CD4-positive, alpha-beta T cell treated with Interleukin-10 for 1 hour (primary cell): ENCODE measurements at places on chromosomes 16 and 17.

GRCh38 chr17:54944796-54945195 is 23.7 kb downstream of the COX11 start:
- DNase-seq: no peak

- DNase-seq: peak; percentile 51
These were observed 5.8 kb upstream of the CBX4 start for GRCh38 chr17:79844869-79845600.

- no peak for DNase-seq
These were observed 968 bp downstream of the RIPOR1 start for GRCh38 chr16:67529582-67530012.

GRCh38 chr16:30983898-30984610 is 953 bp upstream of the HSD3B7 start:
- no peak for DNase-seq

DNA sequence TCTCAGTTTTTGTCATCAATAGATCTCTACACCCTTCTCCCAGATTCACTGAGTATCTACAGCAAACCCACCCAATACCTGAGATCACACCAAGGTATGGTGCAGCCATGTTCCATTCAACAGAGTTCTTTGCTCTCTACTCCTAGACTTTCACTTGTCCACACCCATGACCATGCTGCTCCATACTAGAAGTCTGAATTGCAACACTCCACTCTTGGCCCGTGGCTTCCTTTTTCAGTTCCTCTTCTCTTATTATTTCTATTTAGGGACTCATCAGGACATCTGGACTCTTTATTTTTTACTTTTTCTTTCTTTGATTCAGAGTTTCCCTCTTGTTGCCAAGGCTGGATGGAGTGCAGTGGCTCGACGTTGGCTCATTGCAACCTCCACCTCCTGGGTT is 37.1 kb downstream of the YWHAE start:
- DNase-seq: no peak

GRCh38 chr16:30688701-30689100 is 10.3 kb upstream of the SRCAP start:
- DNase-seq: no peak

DNA sequence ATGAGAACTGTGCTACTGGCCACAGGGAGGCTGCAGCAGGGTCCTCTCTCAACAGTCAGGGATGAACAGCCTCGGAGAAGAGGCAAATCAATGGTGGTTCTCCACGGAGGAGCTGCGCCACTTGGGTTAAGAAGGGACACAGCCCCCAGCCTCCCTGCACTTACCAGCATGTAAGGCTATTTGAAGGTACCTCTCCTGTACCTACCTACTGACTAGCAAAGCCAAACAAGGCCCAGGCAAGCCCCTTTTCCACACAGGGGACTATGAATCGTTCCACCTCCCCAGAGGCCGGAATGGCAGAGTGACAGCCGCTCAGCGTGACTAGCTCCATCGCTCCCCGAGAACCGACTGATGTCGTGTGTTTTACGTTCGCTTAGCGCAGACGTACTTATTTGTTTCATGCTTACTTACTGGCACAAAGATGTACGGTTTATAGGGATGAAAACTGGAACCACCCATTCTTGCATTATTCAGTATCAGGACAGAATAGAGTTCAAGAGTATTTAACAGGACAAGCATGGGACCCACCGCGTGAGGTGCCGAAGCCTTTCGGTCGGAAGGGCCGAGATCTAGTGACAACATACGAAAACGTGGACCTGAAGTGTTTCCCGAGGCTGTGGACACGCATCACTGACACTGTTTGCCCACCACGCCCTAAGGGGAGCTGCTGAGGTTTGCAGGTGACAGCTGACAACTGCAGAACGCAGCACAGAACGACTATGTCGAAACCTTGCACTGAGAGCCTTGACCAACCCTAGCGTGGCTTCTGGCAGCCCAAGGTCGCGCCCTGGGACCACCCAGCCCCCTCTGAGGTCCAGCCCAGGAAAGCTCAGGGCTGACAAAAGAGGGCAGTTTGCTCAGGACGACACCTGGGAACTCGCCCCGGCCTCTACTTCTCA is 1.0 kb downstream of the TEPSIN start:
- no peak for DNase-seq

- no peak for DNase-seq
These were observed 545.1 kb upstream of the C16orf82 start for GRCh38 chr16:26521626-26522025.

GRCh38 chr17:50955667-50956120 is 89.5 kb upstream of the TOB1 start:
- DNase-seq: no peak

- peak; percentile 4 for DNase-seq
These were observed 63.3 kb upstream of the HSBP1 start for GRCh38 chr16:83744441-83744981.

DNA sequence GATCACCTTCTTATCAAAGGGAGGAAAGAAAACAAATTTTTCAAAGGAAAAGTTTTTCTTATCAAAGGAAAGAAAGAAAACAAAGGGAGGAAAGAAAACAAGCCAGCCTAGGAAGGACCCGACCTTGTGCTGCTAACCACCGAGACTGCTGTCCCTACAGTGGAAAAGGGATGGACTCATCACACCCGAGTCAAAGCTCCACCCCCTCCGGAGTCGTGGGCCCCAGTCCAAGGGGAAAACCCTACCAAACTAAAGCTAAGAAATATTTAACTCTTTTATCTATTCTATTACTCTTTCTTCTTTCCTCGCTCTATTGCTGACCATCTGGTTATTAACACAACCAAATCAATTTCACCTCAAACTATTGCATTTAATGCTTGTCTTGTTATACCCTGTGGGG is 6.1 kb upstream of the ENDOV start:
- no peak for DNase-seq

- DNase-seq: no peak
These were observed 6.2 kb upstream of the BCAS3 start for GRCh38 chr17:60671482-60671881.

DNA sequence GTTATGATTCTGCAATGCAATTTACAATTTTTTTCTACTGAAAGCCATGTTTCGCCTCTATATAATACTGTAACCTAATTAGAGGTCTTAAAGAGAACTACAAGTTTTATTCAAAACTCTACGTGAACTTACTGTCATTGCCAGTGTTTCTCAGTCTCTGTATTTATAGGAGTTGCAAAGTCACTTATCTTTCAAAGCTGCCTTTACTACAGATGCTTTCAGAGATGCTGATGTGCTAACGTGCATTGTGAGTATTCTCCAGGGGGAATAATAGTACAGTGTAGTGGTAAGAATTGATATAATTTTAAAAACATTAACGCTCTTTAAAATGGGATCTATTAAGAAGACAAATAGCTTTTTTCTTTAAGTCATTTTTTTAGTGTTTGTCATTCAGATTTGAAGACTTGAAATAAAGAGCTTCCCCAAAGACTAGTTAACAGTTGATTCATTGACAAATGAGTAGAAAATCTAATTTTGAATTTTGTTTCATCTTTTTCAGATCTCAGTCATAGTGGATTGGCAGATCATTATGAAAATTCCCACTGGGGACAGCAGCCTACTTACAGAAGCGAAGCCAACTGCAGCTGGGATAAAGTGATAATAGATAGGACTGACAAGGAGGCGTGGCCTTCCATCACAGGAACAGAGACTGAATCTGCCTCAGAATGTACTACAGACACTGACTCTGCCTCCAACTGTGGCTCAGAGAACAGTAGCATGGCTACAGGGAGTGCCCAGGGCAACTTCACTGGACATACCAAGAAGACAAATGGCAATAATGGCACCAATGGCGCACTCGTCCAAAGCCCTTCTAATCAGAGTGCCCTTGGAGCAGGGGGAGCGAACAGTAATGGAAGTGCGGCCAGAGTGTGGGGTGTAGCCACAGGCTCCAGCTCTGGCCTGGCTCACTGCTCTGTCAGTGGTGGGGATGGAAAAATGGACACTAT is 79.9 kb downstream of the TMC6 start:
- DNase-seq: no peak

GRCh38 chr16:66001432-66001831 is 365.1 kb upstream of the CDH5 start:
- DNase-seq: no peak

- DNase-seq: no peak
These were observed 867.2 kb downstream of the CDH11 start for GRCh38 chr16:64254443-64255367.
